ENCODE measurements at places on chromosomes 2 and 18. TPM values are rescaled to one million over a fixed set of nuclear protein-coding genes. Genes with fewer than 3 reads are reported as not detected.

TRAPPC12 gene
- total RNA-seq: 92.4 TPM

- H3K27me3 ChIP-seq: no peaks in the 10 kb centered on the region
- H3K36me3 ChIP-seq: no peaks in the 10 kb centered on the region
- no peak for DNase-seq
- no peak overlapping the region for H3K4me3 ChIP-seq
- H3K4me1 ChIP-seq: no peaks in the 10 kb centered on the region
- no peak overlapping the region for H3K27ac ChIP-seq
Measured at GRCh38 chr18:9029131-9029530, 73.4 kb upstream of the NDUFV2 start.

DNA sequence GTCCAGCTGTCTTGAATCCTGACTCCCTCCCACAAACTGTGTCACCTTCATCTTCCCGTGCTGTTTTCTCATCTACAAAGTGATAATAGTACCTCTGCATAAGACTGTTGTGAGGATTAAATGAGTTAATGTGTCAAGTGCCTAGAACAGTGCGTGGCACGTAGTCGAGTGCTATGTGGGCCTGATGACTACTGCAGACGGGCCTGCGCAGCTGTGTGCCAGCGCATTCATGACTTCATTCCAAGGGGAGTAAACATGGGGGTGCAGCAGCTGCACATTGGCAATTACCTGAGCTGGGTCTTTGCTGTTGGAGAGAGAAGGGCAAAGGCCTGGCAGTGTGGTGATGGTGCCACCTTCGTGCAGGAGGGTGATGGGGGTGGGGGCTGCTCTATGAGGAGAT is 5.0 kb downstream of the TEX44 start:
- H3K4me3 ChIP-seq: no peak overlapping the region
- no peaks in the 10 kb centered on the region for H3K36me3 ChIP-seq
- no peaks in the 10 kb centered on the region for H3K27me3 ChIP-seq
- DNase-seq: no peak
- no peaks in the 10 kb centered on the region for H3K4me1 ChIP-seq

GRCh38 chr2:69272803-69273471 is 114.1 kb downstream of the GFPT1 start:
- H3K36me3 ChIP-seq: no peaks in the 10 kb centered on the region
- no peaks in the 10 kb centered on the region for H3K27me3 ChIP-seq
- H3K27ac ChIP-seq: no peak overlapping the region
- H3K4me3 ChIP-seq: no peak overlapping the region

- H3K27ac ChIP-seq: no peak overlapping the region
- H3K36me3 ChIP-seq: no peaks in the 10 kb centered on the region
- no peak overlapping the region for H3K4me3 ChIP-seq
- DNase-seq: no peak
Measured at GRCh38 chr2:241364781-241365180, 8.7 kb downstream of the FARP2 start.

GRCh38 chr2:37648331-37649011 is 23.0 kb downstream of the CDC42EP3 start:
- no peaks in the 10 kb centered on the region for H3K36me3 ChIP-seq
- H3K4me3 ChIP-seq: no peak overlapping the region
- no peaks in the 10 kb centered on the region for H3K4me1 ChIP-seq
- H3K27me3 ChIP-seq: no peaks in the 10 kb centered on the region

KCNIP3 gene
- total RNA-seq: 2.7 TPM

DNA sequence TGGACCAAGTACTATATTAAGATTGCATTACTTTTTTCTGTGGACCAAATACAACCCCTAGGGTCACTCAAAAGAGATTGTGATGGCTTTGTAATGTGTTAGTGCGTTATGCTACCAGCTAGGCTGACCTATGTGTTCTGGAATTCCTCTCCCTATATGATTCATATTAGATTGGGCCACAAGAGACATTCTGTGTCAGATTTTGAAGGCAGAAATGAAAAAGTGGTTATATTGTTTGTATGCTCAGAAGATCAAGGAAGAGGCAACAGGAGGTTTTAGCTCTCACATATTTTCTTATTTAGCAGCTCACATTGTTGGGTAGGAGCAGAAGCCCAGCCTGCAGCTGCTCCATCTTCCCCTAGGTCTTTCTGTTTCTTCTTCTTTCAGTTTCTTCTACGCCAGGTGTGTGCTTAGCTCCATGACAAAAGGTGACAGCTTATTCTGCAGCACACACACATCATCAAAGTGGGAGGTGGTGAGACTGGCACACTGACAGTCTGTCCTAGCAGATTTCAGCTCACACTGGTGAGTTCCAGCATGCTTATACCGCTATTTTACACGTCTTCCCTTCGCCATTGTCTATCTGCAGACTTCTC is 156.8 kb upstream of the UBE2E3 start:
- no peak for DNase-seq
- no peaks in the 10 kb centered on the region for H3K36me3 ChIP-seq
- H3K27me3 ChIP-seq: no peaks in the 10 kb centered on the region

DNA sequence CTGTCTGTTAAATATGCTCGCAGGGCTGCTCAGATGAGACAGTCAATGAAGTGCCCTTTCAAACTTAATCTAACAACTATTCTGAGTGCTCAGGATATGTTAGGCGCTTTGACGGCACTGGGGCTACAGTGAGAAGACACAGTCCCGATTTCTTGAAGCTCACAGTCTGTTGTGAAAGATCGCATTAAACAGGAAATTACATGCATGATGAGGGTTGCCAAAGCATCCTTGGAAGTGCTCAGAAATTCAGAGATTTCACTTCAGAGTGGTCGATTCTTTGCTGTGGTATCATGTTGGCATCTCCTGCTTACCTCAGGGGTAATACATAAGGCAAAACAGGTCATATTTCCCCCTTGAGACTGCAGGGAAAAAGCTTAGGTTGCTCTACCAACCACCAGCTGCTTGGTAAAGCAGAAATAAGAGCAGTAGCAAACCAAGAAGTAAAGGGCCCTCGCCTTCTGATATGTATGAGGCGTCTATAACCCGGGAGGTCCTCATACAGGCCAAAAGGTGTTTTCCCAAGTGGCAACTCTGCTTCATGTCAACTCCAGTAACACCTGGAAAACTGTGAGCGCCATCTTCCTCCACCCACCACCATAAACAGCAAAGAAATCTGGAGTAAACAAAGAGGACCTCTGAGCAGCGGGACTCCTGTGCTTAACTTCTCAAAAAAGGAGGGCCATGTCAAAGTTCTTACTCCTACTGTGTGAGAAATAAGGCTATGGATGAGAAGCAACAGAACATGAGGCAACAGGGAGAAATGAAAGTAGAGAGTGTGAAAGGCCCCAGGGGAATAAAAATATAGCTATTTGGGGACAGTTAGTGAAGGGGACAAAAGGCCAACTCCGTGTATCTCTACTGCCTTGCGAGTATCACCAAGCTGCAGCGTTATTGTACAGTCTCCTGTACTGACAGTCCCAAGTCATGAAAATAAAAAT is 79.3 kb downstream of the CLHC1 start:
- DNase-seq: no peak
- H3K36me3 ChIP-seq: no peaks in the 10 kb centered on the region
- H3K27ac ChIP-seq: no peak overlapping the region
- no peak overlapping the region for H3K4me3 ChIP-seq
- no peaks in the 10 kb centered on the region for H3K27me3 ChIP-seq
- H3K4me1 ChIP-seq: no peaks in the 10 kb centered on the region

DNA sequence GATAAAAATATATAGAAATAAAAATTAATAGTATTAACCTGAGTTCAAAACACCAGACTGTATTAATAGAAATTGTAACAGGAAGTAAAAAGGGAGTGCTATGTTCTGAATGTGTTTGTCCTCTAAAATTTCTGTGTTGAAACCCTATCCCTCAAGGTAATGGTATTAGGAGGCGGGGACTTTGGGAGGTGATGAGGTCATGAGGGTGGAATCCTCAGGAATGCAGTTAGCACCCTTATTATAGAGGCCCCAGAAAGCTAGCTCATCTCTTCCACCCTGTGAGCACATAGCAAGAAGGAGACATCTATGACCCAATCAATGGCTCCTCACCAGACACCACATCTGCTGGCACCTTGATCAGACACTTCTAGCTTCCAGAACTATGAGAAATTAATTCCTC is 124.5 kb downstream of the CMPK2 start:
- H3K4me1 ChIP-seq: no peaks in the 10 kb centered on the region
- no peak overlapping the region for H3K27ac ChIP-seq
- no peak overlapping the region for H3K4me3 ChIP-seq
- no peaks in the 10 kb centered on the region for H3K27me3 ChIP-seq

- H3K27me3 ChIP-seq: no peaks in the 10 kb centered on the region
- H3K27ac ChIP-seq: no peak overlapping the region
- H3K36me3 ChIP-seq: no peaks in the 10 kb centered on the region
- DNase-seq: no peak
Measured at GRCh38 chr2:207239754-207240494, 74.2 kb upstream of the KLF7 start.

DNA sequence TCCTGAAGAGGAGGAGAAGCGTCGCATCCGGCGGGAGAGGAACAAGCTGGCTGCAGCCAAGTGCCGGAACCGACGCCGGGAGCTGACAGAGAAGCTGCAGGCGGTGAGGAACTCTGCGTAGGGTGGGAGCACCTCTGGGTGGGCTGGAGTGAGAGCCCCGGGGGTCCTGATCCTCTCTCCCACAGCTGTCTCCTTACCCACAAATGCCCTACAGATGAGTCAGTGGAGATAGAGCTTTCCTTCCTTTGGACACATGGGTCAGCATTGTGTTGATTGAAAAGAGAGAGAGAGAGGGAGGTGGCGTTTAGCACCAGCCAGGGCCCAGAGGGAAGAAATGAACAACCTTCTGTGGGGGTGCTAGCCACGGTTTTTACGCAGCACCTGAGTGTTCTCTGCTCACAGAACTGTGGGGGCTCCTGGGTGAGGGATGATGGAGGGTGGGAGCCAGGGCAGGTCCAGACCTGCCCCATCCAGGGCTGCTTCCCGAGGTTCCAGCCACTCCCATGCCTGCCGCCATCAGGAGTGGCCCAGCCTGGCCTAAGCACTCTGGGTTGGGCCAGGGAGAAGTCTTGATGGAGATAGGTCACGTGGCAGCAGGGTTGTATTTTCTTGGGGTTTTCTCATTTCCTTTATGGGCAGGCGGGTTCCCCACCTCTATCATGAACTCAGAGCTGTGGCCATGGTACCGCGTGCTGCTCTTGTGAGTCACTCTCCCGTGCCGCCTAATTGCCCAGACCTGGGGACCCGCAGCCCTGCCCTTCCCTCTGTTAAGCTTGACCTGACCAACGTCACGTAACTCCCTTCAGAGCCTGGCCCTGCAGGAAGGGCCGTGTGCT is 16.3 kb downstream of the FOSL2 start:
- no peak for DNase-seq
- H3K27me3 ChIP-seq: no peaks in the 10 kb centered on the region
- H3K4me3 ChIP-seq: no peak overlapping the region
- H3K4me1 ChIP-seq: no peaks in the 10 kb centered on the region
- H3K27ac ChIP-seq: no peak overlapping the region
- H3K36me3 ChIP-seq: peaks cover 45% of the 10 kb centered on the region

PLB1 gene
- total RNA-seq: 0.81 TPM

SH2D6 gene
- 0.40 TPM for total RNA-seq

HJURP gene
- 0.37 TPM for total RNA-seq

DNA sequence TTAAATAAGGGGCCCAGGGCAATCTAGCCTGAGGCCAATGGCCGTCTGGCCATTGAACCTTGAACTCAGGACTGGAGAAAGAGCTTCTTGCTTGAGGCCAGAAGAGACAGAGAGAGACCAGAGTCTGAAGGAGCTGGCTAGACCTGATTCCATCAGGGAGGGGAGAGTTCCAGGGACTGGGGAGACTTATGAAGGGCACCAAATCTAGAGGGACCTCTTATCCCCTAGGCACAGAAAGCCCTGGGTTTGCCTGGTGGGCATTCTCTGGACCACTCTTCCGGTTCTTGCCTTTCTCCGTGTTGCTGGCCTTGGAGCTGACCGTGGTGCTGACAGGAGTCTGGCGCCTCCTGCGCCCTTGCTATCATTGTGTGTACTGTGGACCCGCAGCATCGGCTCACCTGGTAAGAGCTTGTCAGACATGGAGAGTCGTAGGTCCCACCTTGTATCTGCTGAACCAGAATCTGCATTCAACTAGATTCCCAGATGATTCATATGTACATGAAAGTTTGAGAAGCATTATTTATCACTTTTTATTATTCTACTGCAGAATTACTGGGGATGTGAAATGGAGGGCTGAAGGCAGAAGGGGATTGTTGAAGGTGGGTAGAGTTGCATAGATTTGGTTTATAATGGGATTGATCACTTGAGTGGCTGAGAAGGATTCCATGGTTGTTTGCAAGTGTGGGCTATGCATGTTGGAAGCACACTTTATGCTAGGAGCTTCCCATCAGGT is 4.3 kb upstream of the TRPM8 start:
- H3K36me3 ChIP-seq: no peaks in the 10 kb centered on the region
- H3K4me1 ChIP-seq: no peaks in the 10 kb centered on the region
- no peak overlapping the region for H3K27ac ChIP-seq
- no peak for DNase-seq

DNA sequence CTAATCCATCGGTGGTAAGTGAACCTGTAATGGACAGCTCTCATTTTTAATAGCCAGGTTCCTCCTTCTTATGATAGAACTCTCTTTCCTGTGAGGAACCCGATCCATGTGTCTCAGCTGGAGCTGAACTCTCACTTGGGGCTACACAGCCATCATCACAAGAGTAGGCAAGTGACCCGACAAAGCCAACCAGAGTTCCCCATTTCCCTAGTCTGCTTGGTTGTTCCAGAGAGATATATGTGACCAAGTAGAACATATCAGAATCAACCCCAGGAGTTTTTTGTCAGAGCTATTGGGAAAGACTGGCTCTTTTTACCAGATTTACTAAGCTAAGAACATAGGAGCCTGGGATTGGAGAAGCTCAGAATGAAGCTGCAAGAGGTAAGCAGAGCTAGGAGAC is 14.6 kb upstream of the HNRNPLL start:
- no peaks in the 10 kb centered on the region for H3K4me1 ChIP-seq
- no peaks in the 10 kb centered on the region for H3K36me3 ChIP-seq
- H3K27me3 ChIP-seq: no peaks in the 10 kb centered on the region
- DNase-seq: no peak
- H3K4me3 ChIP-seq: no peak overlapping the region

VWC2L gene
- not detected for total RNA-seq

All from right lobe of liver (tissue), 6 donors.